ENCODE measurements at places on chromosomes 11 and 22.
A peak's percentile ranks its signal among the peaks of the same experiment; 100 is the strongest.

DNA sequence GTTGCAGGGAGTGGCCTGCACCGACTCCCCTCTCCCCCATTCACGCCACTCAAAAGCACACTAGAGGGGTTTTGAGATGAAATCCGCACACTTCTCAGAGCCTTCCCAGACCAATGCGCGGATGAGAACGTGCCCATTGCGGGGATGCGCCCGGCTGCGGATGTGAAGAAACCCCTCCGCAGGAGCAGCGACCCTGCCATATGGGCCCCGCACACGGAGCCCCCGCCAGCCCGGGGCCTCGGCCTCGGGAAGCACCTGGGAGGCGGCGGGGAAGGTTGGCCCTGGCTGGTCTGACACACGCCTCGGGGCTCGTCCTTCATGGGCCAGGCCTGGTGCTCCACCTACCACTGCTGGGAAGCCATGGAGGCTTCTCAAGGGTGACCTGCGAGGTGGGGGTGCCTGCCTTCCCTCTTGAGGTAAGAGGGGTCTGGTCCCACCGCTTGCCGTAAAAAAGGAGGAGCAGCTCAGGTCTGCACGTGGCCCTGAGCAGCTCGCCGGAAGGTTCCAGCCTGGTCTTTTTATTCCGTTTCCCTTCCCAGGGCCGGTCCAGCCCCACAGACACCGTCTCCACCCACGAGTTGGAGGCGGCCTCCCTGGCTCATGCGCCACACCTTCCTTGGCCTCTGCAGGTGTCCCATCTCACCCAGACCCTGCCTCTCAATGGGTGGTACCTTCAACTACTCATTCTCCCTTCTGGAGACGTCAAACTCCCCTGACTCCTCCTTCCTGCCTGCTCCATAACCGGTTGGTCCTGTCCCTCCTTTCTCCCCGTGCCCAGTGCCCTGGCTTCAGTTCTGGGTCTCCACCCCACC is 39.4 kb downstream of the TRMU start:
- DNase-seq, result no peak

DNA sequence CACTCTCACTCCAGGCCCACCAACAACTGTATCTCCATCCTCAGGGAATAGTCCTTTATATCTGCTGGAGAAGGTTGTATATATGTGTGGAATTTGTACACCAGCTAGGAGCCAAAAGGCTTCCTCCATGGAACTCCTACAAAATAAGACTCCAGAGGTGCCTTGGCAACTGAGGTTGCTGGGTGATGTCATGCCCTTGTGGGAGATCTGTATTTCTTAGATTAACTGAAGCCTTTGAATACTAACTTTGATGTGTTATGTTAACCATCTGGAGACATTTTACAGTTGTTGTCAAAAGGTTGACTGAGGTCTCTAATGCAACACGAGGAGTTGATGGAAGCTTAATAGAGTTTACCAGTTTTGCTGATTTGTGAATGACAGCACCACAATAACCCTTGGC is 139.5 kb upstream of the TTC12 start:
- no peak for DNase-seq

DNA sequence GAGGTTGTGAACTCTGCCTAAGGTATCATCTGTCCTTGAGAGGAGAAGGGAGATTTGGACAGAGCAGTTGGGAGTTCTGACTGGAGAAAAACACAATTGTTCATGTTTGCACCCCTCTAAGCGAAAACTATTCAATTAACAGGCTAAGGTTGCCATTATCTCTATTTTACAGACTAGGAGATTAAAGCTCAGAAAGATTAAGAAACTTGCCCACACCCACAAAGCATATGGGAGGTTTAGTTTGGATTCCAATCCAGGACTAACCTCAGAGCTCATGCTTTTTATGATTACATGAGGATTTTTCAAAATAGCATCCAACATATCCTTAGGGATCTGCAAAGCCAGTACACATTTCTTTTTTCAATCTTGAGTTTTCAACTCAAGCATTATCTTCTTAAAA is 22.0 kb downstream of the GAB2 start:
- DNase-seq, result no peak

DNA sequence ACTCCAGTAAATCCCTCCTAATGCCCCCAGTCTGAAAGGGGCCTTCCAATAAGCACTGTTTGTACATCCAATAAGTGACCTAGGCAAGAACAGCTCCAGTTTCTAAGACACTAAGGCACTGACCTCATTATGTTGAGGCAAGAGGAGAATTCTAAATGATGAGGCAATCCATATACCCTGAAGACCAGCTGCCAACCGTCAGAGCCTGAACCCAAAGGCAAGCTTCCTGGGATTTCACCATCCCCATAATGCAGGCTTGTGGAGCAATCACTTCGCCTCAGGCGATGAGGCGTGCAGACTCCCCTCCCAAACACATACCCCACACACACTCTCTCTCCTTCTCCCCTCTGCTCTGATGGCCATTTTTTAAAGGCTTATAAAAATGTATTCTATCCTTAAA is 49.5 kb downstream of the LGR4 start:
- no peak for DNase-seq

GRCh38 chr11:103378931-103379330 is 269.7 kb downstream of the DYNC2H1 start:
- no peak for DNase-seq

DNA sequence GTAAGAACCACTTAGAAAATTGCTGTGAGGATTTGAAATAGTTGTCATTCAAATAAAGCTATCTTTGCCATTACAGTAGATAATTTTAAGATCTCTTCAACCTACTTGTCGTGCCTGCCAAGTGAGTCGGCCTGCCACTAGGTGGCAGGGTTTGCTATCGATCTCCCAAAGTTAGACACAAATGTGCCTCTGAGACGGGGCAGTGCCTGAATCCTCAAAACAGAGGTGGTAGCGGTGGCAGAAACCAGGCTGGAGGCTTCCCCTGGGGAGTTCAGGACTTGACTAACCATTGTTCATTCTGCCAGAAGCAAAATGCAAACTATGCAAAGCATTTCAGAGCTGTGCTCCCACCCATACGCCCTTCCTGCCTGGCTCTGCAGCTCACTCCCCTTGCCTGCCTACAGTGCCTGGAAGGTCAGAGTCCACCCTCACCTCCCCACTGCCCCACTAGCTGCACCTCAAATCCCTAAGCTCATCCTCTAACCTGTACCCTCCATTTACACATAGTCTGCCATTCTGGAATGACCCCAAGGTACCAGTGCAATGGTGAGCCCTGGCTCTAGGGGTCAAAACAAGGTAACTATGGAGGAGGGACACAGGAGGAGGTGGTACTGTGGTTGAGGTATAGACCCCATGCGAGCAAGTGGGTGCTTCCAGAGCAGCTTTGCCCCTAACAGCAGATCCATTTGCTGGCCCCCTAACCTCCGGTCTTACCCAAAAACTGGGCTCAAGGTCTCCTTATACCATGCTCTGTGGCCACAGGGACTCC is 82.1 kb downstream of the C11orf58 start:
- peak; percentile 38 for DNase-seq

GRCh38 chr11:78189851-78190250 is 1.1 kb downstream of the USP35 start:
- DNase-seq, result no peak

DNA sequence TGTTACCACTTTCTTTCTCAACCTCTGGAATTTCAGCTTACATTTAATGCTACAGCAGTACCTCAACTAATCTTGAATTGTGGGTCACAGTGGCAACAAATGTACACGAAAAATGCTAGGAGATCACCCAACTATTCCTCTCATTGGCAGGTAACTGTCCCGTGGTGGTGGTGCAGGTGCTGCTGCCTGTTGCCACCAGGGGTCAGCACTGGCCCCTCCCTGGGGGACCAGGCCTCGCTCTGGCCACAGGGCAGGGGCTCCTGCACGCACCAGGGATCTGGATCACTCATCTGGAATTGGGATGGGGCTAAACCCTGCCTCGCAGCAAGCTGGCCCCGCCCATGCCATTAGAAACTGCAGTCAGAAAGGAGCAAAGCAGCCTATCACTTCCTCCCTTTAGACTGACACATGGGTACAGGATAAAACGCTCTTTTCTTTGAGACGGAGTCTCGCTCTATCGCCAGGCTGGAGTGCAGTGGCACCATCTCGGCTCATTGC is 6.9 kb upstream of the POLDIP3 start:
- DNase-seq, result peak; percentile 42

DNA sequence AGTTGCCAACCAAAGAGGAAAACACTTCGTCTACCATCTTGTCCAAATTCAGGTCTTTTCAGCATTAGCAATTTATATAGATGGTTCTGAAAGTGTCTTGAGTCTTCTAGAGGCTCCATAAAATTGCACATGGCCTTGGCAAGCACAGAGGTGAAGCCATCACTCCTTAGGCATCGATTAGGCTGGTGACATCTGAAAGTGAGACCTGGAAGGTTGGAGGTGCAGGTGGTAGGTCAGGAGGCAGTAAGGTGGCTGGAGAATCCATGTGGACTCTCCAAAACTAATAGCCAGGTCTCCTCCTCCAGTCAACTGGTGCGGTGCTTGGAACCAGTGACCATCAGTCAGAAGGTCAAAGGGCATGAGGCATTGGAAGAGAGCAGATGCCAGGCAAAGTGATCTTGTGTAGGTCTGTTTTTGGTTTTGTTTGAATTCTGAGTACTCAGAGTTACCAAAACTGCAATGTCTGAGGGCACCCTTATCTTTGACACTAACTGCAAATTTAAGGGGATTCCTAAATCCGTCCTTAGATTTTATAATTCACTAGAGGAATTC is 6.6 kb upstream of the APOL2 start:
- DNase-seq, result no peak

GRCh38 chr22:19530751-19531150 is 6.5 kb upstream of the CLDN5 start:
- DNase-seq, result no peak

- no peak for DNase-seq
Observed at GRCh38 chr11:58958500-58958899, 19.2 kb downstream of the GLYATL1 start.

GRCh38 chr11:10622957-10623791 is 54.7 kb upstream of the LYVE1 start:
- DNase-seq, result no peak

DNA sequence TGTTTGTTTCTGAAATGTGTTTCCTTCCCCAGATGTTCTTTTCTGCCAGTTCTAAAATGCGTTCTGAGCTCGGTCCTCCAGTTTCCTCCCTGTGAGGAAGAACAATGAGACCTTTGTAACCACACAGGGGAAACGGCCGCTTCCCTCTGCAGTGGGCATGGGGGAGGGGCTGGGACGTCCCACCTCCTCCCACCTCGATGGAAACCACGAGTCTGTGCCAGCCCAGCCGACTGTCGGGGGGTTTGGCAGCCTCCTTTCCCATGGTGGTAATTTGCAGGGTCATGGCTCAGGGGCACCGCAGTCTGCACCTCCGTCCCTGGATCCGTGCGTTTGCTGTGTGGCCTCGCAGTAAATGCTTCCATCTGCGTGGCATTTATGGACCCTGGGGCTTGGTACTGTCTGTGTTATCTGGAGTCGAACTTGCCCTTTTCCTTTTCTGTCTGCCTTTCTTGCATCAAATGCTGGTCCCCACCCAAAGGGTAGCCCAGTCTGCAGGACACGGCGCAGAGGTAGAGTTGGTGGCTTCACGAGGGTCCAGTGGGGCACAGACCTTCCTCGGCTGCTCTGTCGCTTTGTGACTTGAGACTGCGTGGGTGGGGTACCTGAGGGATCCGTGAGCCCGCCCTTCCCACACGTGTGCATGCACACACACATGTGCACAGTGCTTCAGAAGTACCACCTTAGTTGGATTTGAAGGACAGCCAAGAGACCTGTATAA is 16.1 kb downstream of the LRP5 start:
- no peak for DNase-seq

DNA sequence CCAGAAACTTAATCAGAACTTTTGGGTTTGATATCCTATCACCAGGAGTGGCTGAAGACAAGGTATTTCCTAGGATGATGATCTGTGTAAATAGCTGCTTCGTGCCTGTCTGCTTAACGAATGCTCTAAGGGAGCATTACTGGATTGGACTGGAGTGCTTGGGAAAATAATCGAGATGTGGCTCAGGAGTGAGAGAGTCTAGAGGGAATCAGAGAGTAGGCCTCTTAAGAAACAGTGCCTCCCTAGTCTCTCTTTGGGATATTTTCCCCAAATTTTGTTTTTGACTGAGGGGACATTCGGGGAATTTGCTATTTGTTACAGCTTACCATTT is 2.5 kb downstream of the MAML2 start:
- no peak for DNase-seq

GRCh38 chr11:65868076-65868667 is 4.4 kb downstream of the EFEMP2 start:
- no peak for DNase-seq

DNA sequence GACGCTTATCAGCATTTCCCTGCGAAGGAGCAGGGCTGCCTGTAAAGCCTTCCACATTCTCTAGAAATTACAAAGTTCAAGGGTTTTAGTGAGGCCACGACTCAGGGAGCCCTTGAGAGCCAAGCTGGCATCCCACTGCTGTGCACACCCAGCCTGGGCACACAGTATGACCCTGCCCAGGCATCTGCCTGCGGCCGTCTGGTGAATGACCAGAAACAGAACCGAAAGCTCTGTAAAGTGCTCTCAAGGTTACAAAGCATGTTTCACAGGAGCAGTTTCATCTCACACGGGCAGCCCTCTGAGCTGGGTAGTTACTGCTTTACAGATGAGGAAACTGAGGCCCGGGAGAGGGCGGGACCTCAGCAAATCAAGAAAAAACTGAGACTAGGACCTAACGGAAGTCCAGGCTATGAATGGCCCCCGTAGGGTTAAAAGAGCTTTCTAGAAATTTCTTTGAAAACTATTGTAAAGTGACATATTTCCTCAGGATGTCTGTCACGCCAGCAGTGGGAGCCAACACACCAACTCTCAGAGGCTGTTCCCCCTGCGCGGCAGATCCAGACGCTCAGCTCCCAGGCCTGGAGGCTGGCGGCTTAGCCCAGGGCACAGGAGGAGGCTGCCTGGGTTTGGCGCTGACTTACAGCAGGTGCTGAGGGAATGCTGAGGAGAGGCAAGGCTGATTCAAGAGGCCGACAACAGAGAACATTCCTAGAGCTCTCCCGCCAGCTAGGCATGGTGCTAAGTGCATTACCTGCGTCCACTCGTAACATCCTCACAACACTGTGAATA is 7.7 kb upstream of the TCF20 start:
- DNase-seq, result peak; percentile 22

DNA sequence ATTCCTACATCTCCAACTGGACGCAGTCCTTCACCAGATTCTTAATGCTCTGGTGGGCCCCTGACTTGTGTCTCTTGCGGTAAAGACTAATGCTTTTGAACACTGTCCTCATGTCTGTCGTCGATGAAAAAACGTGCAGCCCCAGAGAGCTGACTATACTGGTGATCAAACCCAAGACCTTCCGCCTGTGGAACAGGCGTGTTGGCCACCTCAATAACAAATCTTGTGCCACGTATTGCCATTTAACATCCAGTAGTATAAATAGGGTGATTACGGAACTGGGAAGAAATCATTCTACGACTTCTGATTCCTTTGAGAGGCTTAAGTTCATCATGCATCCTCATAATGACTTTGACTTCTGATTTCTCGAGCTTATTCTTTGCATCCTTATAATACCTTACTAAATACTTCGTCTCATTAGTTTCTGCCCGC is 45.6 kb downstream of the OR4D9 start:
- DNase-seq, result peak; percentile 67

DNA sequence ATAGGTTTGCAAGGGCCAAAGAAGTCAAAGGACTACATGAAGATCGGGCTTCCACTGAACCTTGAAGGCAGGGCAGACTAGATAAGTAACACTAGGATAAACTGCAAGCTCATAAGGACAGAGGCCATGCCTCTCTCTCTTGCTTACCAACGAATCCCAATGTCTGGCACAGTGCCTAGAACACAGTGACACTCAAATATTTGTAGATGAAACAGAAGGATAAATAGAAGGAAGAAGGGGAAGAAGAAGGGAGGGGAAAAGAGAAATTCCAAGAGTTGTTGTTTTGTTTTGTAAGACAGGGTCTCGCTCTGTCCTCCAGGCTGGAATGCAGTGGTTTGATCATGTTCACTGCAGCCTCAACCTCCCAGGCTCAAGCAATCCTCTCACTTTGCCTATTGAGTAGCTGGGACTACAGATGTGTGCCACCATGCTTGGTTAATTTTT is 26.9 kb downstream of the SIK3 start:
- no peak for DNase-seq

Measured in NCI-H1694 treated with DMSO at 0.1 percent for 48 hours (cell line).